COR-L47 (cell line): ENCODE measurements at places on chromosomes 5 and 9.

DNA sequence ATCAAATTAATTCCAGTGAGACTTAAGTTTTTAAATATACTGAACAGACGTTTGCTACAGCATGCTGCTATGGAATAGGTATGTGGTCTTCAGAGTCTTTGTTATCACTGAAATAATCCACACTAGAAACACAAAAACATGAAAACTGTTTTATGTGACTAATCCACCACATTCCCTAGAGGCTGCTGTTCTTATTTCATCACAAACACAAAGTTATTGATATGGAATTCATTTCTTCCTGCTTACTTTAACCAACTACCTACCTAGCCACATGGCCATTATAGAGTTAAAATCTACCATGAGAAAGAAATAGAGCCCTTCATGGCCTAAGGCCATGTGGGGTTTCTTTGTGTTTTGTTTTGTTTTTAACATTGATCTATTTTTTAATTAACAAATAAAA, 232.3 kb upstream of the PTGER4 start:
- no peak for DNase-seq

DNA sequence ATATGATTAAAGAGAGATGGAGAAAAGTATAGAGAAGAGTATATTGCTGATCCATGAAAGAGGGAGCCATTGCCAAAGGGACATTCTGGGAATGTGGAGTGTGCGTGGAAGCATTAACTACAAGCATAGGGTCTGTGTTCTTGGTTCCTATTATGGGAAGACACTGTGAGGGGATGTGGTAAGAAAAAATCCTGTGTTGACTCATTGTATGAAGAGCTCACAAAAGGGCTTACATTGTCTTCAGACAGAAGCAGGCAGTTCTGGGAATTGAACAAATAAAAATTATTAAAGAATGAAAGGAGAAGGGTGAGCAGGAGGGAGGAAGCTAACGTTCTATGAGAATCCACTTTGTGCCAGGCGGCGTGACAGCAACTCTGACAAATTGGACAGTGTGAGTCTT, 250.4 kb upstream of the CHD1 start:
- no peak for DNase-seq

GRCh38 chr5:90803876-90804275, 245.3 kb downstream of the ADGRV1 start:
- DNase-seq: no peak

DNA sequence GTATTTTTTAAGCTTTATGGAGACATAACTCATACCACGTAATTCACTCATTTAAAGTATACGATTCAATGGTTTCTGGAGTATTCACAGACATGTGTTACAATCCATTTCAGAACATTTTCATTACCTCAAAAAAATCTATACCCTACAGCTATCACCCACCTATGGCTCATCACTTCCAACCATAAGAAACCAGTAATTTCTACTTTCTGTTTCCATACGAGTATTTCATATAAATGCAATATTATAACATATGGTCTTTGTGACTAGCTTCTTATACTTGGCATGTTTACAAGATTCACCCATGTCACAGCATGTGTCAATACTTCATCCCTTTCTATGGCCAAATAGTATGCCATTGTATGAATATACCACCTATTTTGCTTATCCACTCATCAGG, 18.8 kb downstream of the UBQLN1 start:
- DNase-seq: no peak

GRCh38 chr9:128160603-128160987, 530 bp downstream of the BBLN start:
- DNase-seq: peak; percentile 18

DNA sequence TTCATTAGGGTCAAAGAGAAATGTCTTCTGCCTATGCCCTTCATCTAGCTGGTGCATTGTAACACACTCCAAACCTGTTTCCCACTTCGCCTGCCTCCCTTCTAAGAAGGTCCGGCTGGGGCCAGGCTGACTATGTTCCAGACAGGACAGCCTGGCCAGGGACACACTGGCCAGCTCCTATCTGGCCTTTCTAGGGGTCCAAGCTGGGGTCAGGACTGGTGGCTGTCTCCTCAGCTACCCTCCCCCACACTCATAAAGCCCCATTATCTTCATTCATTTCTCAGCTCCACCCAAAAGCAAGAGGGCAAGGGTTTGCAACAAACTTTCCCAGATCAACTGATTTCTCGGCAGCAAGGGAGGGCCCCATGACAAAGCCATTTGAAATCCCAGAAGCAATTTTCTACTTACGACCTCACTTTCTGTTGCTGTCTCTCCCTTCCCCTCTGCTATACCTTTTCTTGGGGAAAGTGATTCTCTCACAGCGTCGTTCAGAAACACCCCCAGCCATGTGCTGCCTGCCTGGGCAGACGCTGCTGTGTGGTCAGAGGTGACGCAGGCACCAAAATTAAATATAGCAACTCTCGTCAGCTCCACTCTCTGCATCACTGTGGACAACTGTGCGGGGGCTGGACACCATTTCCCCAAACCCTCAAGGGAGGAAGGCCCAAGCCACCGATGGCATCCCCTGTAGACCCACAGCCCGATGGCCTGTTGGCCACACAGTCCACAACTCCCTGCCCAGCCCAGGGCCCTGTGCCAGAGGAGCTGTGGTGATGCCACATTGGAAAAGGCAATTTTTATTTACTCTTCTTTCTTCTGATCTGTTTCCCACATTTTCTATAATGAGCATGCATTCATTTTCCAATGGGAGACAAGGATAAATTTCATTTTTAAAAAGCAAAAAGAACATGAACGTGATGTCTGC, 6.1 kb downstream of the IL13 start:
- DNase-seq: no peak

DNA sequence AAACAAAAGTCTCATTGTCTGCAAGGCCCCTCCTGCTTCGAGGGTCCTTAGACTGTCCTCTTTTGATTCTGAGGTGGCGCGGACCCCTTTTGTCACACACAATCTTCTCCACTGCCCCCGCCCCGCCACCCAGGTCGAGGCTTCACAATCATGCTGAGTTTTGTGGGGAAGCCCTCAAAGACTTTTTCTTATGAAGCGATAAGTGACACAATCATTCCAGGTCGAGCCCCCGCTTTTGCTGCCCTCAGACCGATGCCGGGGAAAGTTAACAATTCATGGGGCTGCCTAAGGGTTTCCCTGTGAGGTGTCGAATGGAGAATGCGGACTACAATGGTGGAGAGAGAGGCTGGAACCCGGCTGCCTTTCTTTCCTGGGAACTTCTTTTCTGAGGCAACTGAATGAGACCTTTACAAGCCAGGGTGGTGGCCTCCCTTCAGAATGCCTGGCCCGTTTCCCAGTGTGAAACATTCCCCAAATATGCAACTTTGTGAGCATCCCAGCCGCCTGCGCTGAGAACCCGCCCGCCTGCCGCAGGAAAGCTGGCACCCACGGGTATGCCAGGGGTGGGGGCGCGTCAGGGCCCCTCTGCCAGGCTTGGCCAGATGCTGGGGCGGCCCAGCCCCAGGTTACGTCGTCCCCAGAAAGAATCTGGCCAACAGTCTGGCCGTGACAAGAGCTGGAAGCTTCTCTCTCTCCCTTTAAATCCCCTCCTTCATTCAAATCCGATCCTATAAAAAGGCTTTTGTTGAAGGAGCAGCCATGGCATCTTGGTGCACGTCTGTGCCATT, 71.9 kb downstream of the MAP1B start:
- no peak for DNase-seq

DNA sequence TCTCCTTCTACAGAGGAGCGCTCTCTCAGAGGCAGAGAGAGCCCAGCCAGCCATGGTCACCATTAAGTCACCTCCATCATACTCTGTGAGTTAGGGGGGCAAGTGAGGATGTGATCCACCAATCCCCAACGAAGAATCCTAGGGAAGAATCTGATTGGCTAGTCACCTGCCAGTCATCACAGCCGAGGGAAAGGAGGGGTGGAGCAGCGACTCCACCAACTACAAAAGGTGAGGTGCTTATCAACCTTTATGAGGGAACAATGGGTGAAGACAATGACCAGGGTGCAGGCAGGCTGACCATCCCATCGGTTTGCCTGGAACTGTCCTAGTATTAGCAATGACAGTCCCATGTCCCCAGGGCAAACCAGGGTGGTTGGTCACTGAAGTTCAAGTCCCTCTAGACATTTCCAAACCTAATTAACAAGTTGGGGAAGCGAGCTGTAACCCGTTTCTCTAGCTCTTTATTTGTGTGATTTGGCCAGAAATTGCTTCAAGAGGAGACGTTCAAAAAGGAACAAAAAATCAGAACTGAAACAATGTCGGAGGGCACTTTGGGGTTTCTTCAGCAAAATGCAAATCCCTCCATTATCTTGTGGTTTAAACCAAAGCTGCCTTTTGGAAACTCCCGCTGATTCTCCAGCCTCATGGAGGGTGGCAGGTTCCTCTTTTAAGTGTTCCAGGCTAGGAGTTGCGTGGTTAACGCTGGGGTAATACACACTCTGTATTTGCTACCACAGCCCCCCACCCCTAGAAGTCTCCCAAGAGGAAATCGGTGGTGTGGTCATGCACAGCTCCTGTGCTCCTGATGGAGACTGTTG, 18.8 kb upstream of the FCN1 start:
- DNase-seq: no peak

GRCh38 chr5:91296674-91297143, 86.4 kb downstream of the ARRDC3 start:
- DNase-seq: no peak

GRCh38 chr9:38278457-38278856, 114.0 kb upstream of the ALDH1B1 start:
- no peak for DNase-seq
